COR-L47 (cell line): ENCODE measurements at places on chromosomes 4 and X.

- DNase-seq: no peak
Measured at GRCh38 chrX:68833855-68834331, 5.1 kb downstream of the EFNB1 start.

DNA sequence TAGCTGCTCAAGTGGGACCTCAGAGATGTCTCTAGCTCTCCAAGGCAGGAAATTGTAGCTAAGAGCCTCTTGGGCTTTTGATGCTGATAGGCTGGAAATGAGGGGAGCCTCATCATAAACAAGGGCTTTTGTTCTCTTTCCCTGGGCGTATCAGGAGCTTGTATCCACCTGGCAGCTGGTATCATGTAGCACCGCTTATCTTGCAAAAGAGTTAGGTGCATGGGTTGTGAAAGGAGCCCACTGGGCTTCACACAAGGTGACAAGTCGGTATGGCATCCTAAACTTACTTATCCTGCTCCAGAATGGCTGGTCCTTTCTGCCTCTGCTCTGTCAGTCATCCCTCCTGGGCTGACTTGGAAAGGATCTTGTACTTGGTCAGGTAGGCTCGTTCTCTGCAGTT, 565.8 kb downstream of the GRXCR1 start:
- DNase-seq: no peak

- no peak for DNase-seq
Measured at GRCh38 chr4:26175006-26175786, 145.6 kb upstream of the RBPJ start.

DNA sequence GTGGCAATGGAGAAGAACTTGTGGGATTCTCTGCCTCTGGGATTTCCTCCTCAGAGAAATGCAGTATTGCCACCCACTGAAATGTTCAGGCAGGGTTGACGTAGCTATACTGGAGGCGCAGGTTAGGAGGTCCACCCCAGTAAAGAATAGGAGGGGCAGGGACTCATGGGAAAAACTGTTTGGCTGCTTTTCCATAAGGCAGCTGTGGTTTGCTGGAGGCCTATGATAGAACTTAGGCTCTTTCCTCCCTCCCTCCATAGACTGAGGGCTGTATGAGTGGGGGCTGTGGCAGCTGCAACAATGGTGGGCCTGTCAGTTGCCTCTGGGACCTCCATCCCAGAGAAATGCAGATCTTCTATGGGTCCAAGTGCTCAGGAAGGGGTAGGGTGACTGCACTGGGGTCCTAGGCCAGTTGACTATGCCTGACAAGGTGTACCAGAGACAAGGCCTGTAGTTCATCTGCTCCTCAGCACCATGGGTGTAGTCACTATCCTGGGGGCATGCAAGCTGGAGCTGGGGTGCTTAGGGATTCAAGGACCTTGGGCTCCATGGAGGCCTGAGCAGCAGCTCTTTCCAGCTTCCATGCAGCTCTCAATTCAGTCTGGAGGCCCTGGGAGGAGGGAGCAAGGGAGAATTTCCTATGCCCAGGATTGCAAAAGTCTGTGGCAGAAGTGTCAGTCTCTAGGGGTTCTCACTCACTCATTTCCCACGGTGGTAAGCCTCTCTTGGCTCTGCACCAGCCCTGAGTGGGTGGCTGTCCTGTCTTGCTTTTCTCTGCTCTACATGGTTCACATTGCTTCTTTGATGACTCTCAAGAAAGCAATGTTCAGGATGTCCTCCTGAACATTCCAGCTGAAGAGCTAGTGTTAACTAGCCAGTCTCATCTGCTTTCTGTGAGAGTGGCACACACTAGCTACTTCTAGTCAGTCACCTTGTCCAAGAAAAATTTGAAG, 353.0 kb downstream of the IDS start:
- DNase-seq: no peak

GRCh38 chrX:39720945-39721344, 376.8 kb downstream of the BCOR start:
- DNase-seq: no peak

DNA sequence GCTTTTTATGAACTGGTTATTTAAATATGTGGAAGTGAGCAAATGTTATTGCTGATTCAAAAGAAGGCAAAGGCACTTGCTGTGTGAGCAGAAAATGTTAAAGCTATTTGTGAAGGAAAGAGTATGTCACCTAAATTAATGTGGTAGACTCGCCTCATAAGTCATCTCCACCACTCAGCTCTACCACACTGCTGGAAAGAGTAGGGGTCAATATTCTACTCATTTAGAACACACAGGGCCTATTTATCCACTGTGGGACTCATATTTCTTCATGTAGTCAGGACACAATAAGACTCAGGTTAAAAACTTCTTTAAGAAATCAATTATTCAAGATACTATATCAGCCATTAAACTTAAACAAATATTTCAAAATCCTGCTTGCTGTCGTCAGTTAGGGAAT, 106.5 kb downstream of the SLC7A11 start:
- no peak for DNase-seq

- DNase-seq: no peak
Measured at GRCh38 chrX:67545893-67546495, 2.2 kb downstream of the AR start.

GRCh38 chr4:2954358-2955185, 8.6 kb downstream of the NOP14 start:
- no peak for DNase-seq

DNA sequence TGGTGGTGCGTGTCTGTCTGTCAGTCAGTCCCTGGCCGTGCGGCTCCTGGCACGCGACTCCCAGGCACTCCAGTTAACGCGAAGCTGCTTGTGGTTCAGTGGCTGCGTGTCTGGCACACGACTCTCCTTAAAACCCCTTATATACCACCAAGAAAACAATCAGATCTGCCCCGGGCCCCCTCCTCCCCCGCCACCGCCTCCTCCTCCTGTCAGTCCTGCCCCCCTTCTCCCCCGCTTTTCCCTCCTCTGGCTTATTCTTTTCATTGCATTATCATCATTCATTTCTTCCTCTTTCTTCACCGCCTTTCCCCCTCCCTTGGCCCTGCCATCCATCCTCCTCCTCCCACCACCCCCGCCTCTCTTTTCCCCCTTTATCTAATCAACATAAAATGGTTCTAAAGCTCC, at the start of gene NEUROG2:
Gene NEUROG2 (minus strand): TSS at position 115 of the 405 bp plus-strand sequence. CDS start 705 bp downstream, outside the sequence.
- no peak for DNase-seq

DNA sequence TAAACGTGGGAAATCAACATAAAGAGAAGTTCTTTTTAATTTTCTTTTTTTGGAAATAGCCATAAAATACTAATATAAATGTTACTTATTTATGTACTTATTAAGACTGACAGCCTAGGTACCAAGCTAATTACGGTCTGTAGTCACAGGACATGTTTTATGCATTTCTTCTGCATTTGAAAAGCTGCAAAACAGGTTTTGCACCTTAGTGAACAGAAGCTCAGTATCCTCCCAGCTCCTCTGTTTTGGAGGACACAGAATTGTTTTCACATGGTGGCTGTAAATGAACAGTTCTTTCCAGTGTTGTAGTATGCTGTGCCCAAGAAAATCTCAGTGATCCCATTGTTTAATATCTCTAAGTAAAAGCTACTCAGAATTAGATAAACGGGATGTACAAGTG, 1788.0 kb upstream of the TENM3 start:
- DNase-seq: peak; percentile 68

GRCh38 chr4:1715002-1715758, 3.1 kb upstream of the SLBP start:
- DNase-seq: no peak

DNA sequence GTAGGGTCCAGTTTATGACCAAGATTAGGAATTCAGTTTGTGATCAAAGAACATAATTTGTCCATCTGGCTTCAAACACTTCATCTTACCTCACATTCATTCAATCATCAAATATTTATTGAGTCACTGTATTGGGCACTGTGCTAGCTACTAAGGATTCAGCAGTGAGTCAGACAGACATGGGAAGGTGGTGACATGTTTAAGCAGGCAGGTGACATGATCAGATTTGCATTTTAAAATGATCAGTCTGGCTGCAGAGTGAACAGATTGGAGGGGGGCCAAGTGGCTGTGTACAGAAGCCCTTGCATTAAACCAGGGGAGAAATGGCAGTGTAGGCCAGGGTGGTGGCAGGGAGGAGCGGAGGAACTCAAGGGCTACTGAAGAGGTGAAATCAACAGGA, 25.1 kb upstream of the APLN start:
- peak; percentile 11 for DNase-seq
